ENCODE measurements at places on chromosomes 12 and 14.

- no peak for DNase-seq
- no peaks in the 10 kb centered on the region for H3K36me3 ChIP-seq
- H3K27me3 ChIP-seq = no peaks in the 10 kb centered on the region
Observed at GRCh38 chr14:47150267-47150666, 498.7 kb upstream of the RPL10L start.

DNA sequence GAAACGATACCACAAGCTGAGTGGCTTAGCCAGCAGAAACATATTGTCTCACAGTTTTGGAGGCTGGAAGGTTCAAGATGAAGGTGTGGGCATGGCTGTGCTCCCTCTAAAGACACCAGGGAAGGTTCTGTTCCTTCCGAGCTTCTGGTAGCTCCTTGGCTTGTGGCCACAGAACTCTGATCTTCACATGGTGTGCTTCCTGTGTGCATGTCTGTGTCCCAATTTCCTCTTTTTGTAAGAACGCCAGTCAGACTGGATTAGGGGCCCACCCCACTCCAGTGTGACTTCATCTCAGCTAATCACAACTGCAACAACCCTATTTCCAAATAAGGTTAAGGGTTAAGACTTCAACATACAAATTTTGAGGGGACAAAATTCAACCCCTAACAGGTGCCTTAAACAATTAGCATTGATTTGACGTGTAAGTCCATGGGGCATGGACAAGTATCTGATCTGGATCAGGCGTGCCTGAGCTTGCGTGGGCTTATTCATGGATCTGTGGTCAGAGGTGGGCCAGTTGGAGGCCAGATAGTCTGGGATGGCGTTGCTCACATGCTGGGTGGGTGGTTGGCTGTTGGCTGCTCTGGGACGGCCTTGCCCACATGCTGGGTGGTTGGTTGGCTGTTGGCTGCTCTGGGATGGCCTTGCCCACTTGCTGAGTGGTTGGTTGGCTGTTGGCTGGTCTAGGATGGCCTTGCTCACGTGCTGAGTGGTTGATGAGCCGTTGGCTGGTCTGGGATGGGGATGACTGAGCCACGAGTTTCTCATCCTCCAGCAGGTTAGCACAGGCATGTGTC, 88.5 kb downstream of the LGMN start:
- H3K27me3 ChIP-seq = no peaks in the 10 kb centered on the region
- H3K27ac ChIP-seq = peak overlapping the region; percentile 59
- H3K4me1 ChIP-seq = peaks cover 86% of the 10 kb centered on the region
- no peak overlapping the region for H3K4me3 ChIP-seq
- no peak for DNase-seq

DNA sequence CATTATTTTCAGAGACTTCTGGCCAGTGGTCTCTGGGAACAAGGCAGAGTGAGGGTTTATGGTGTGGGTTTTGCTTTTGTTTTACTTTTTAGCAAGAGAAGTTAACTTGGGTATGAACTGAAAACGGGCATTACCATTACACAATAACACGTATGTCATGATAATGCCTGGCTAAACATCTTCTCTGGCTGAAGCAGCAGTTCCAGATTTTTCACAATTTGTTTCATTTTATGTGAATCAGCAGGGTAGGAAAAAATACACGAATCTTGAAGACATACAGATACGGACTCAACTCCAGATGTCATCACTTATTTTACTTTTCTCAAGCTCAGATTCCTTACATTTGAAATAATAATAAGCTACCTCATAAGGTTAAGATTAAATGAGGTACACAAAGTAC, 2.5 kb upstream of the PCNX4 start:
- H3K4me1 ChIP-seq = peaks cover 18% of the 10 kb centered on the region
- H3K36me3 ChIP-seq = no peaks in the 10 kb centered on the region
- H3K27ac ChIP-seq = no peak overlapping the region
- H3K4me3 ChIP-seq = no peak overlapping the region
- no peak for DNase-seq

DNA sequence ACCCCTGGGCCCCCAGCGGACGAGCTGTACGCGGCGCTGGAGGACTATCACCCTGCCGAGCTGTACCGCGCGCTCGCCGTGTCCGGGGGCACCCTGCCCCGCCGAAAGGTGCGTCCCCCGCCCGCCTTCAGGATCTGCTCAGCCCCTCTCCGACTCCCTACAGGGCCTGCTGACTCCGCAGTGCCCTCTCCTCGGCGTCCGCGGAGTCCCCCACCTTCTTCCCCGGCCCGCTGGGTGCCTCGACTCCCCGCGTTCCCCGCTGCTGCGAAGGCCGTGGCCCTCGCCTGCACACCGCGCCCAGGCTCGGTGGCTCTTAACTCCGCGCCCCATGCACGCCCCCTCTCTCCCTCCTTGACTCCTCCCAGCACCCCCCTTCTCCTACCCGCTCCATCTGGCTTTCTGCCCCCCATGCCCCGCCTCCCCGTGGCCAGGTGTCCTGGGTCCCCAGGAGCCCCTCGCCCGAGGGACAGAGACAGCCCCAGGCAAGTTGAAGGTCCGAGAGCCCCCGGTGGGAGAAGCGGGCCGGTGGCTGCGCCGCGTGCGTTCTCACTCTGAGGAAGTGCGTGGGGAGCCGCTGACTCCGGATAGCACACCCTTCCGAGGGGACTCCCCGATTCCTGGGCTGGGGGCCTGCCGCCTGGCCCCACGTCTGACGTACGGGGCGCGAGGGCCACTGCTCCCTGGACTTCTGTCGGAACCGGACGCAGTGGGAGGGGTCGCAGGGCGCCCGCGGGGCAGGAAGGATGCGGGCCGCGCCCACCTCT, 594 bp downstream of the TAMALIN start:
- H3K4me3 ChIP-seq = peak overlapping the region; percentile 80
- no peaks in the 10 kb centered on the region for H3K27me3 ChIP-seq
- peaks cover 20% of the 10 kb centered on the region for H3K36me3 ChIP-seq
- H3K4me1 ChIP-seq = peaks cover 30% of the 10 kb centered on the region
- peak; percentile 84 for DNase-seq
- H3K27ac ChIP-seq = peak overlapping the region; percentile 75

DNA sequence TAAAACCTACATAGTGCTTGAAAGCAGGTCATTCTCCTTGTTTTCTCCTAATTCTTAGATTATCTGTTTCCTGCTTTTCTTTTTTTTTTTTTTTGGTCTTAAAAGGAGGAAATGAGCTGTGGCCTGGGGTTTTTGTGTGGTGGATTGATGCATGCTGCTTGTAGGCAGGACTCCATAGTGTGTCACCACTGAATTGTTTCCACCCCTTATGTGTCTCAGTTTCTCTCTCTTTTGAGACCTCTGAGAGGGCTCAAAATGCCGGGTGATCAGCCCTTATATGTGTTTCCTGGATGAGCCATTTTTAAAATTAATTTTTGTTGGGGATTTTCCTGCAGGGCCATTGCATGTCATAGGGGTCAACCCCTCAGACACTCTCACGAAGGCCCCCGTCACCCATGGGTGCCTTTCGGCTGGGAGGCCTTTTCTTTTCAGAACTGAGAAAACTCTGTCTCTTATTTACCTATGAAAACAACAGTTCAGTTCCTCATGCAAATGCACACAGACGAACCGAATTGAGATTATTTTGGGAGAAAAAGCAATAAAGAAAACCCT, 32.0 kb upstream of the LRRK2 start:
- no peak overlapping the region for H3K27ac ChIP-seq
- H3K4me1 ChIP-seq = peaks cover 6% of the 10 kb centered on the region
- H3K4me3 ChIP-seq = no peak overlapping the region
- no peaks in the 10 kb centered on the region for H3K27me3 ChIP-seq

DNA sequence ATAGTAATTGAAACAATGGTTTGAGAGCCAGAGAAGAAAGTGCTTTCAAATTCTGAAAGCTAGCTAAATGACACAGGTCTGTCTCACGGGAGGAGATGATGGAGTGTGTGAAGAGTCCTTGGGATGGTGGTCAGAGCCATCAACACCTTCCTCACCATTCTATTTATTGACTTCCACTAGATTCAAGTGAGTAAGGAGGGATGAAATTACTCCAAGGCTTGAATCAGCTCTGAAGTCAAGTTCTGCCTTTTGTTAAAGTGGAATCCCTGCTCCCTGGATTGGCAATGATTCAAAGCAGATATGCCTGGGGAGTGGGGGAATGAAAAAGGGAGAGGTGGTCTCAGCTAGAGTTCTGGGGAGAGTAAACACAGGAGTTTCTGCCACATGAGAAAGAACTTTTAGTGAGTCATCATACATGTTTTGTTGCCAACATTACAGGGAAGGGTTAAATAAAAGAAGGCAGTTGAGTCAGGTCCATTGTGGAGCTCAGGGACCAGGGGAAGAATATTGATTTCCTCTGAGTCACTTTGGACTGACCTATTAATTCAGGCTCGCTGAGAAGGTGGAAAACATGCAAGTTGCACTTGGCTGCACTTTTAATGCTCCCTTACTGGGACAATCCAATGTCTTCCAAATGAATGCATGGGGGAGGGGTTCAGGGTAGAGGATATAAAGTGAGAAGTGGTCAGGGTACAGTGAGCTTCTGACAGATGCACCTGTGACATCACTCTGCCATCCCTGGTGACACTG, 142.7 kb downstream of the TBX5 start:
- H3K27ac ChIP-seq = no peak overlapping the region
- DNase-seq = no peak
- no peak overlapping the region for H3K4me3 ChIP-seq
- no peaks in the 10 kb centered on the region for H3K36me3 ChIP-seq
- peaks cover 8% of the 10 kb centered on the region for H3K27me3 ChIP-seq
- no peaks in the 10 kb centered on the region for H3K4me1 ChIP-seq

- H3K4me3 ChIP-seq = peak within 1 kb of the TSS; percentile 92
- H3K36me3 ChIP-seq = no peaks in the 10 kb centered on the region
- peaks cover 9% of the 10 kb centered on the region for H3K4me1 ChIP-seq
Observed at GRCh38 chr14:32077081-32078022, at the start of gene ARHGAP5. Gene ARHGAP5, plus strand, starts transcription at chr14:32077304. Its CDS starts 13,366 bp downstream, at chr14:32090670.

DNA sequence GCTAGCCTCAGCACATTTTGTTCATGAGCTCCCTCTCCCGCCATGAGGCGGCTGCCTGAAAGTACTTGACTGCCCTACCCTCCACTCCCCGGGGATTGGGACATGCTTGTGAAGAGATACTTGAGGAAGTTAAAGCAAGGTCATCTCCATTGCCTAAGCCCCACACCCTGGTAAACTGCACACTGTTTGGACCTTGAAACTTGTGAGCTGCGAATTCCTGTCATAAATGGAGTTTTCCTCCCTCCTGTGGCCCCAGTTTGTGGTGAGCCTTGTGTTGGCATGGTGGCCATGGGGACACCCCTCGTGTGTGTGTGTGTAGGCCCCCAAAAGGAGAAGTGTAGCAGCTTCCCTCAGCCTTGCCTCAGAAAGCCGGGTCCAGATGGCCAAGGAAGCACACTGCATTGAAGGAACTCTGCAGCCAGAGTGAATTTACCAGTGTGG, 395.5 kb downstream of the ZFP36L1 start:
- H3K4me1 ChIP-seq = peaks cover 7% of the 10 kb centered on the region
- H3K36me3 ChIP-seq = no peaks in the 10 kb centered on the region
- no peak overlapping the region for H3K27ac ChIP-seq
- peak; percentile 53 for DNase-seq

- H3K36me3 ChIP-seq = no peaks in the 10 kb centered on the region
- no peak overlapping the region for H3K27ac ChIP-seq
- no peak for DNase-seq
- no peaks in the 10 kb centered on the region for H3K27me3 ChIP-seq
- no peaks in the 10 kb centered on the region for H3K4me1 ChIP-seq
- no peak overlapping the region for H3K4me3 ChIP-seq
Observed at GRCh38 chr12:19852100-19852855, 413.0 kb downstream of the AEBP2 start.

- no peak overlapping the region for H3K27ac ChIP-seq
- H3K4me3 ChIP-seq = no peak overlapping the region
- H3K27me3 ChIP-seq = peaks cover 3% of the 10 kb centered on the region
- no peak for DNase-seq
- H3K4me1 ChIP-seq = no peaks in the 10 kb centered on the region
- no peaks in the 10 kb centered on the region for H3K36me3 ChIP-seq
Observed at GRCh38 chr12:4794491-4794890, 74.3 kb downstream of the GALNT8 start.

GRCh38 chr12:123761841-123762714, at the start of gene DNAH10:
Gene DNAH10, plus strand, starts transcription at chr12:123762301. Its CDS starts 36 bp downstream, at chr12:123762337.
- peak within 1 kb of the TSS; percentile 57 for H3K4me3 ChIP-seq
- no peak within 1 kb of the TSS for H3K27ac ChIP-seq
- peaks cover 2% of the 10 kb centered on the region for H3K27me3 ChIP-seq
- peak; percentile 52 for DNase-seq
- H3K4me1 ChIP-seq = peaks cover 13% of the 10 kb centered on the region
- peaks cover 9% of the 10 kb centered on the region for H3K36me3 ChIP-seq

GRCh38 chr14:34051966-34052657, 101.2 kb upstream of the EGLN3 start:
- DNase-seq = no peak
- peaks cover 33% of the 10 kb centered on the region for H3K4me1 ChIP-seq
- no peaks in the 10 kb centered on the region for H3K27me3 ChIP-seq
- H3K36me3 ChIP-seq = no peaks in the 10 kb centered on the region

DNA sequence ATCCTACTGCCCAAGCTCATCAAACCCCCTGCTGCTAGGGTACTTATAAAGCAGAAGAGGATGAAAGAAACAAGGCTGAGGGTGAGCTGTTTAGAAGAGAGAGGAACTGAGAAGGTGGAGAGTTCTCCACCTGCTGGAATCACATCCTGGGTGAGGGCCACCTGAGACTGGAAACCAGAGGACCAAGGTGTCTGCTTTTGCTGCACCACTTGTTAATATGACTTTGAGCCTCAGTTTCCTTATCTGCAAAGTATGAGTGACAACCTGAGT, 203.2 kb upstream of the SSTR1 start:
- no peak overlapping the region for H3K27ac ChIP-seq
- H3K4me3 ChIP-seq = no peak overlapping the region
- H3K36me3 ChIP-seq = no peaks in the 10 kb centered on the region

DNA sequence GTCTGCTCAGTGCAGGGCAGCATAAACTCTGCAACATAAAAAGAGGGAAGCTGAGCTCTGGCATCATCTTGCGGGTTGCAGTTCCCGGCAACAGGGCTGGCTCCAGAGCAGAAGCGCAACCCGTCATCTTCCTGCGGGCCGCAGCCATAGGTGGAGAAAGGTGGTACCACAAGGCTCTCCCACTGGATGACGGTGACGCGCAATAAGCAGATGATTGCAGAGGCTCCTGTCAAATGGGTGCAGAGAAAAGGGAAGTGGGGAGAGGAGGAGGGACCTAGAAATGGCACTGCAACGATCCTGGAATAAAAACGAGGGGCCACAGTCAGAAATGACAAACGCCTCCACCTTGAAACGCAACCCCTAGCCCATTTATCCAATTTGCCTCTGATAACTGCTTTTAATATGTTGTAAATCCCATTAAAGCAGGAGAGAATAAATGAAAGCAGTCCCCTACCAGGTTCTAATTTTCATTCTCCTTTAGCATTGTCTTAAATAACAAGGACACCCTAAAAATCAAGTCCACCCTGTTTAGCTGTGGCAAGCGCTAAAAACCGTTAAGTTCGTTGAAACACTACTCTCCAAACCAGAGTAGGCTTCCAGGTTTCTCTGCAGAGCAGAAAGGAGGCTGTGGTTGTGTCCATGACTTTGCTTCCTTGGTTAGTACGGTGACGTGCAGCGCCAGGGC, 30.9 kb upstream of the TUBA1C start:
- no peaks in the 10 kb centered on the region for H3K27me3 ChIP-seq
- no peak overlapping the region for H3K4me3 ChIP-seq
- H3K36me3 ChIP-seq = no peaks in the 10 kb centered on the region
- H3K27ac ChIP-seq = no peak overlapping the region
- H3K4me1 ChIP-seq = peaks cover 17% of the 10 kb centered on the region

GRCh38 chr14:28754209-28754985, 12.2 kb upstream of the FOXG1 start:
- no peaks in the 10 kb centered on the region for H3K36me3 ChIP-seq
- H3K27ac ChIP-seq = no peak overlapping the region
- no peak for DNase-seq
- peaks cover 43% of the 10 kb centered on the region for H3K27me3 ChIP-seq
- no peak overlapping the region for H3K4me3 ChIP-seq
